ENCODE measurements at places on chromosomes 1 and 21.
A peak's percentile ranks its signal among the peaks of the same experiment; 100 is the strongest.

GRCh38 chr1:211951856-211952255, 83.5 kb downstream of the INTS7 start:
- peak; percentile 84 for DNase-seq

- DNase-seq = no peak
Observed at GRCh38 chr1:62599044-62599443, 1.7 kb downstream of the ANGPTL3 start.

DNA sequence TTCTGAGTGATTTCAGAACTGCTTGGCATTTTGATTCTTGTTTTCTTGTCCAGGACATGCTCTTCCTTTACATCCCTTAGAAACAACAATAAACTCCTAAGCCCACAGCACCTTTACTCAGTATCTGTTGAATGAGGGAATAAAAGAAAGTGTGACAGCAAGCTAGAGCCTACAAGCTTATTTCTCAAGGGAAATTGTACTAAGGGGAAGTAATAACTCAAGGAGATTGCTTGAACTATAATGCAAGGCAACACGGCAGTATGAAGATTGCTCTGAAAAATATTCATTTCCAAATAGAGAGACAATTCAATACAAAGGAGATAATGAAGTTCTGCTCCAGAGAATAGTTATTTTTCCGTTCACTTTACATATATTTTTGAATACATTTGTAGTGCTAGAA, 6.5 kb downstream of the OR6P1 start:
- DNase-seq = no peak

DNA sequence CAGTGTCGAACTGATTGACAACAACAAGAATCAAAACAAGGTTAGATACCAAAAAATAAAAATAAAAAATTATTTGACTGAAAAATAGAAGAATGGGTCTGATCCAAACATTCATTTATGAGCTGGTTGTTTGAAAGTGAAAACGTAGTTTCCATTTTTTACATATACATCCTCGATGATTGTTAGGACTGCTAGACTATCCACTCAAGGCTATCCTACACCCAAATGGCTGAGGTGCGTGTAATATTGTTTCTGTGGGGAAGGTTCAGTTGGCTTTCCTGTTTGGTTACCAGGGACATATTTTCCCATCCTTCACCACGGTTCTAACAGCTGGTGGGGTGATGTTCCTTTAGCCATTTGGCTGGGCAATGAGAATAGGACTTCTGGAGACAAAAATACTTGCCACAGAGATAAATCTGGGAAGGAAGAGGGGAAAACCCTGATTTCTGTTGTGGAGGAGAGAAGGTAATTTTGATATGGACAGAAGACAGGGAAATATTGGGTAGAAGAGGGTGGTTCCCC, 66.3 kb downstream of the MAP3K7CL start:
- no peak for DNase-seq

DNA sequence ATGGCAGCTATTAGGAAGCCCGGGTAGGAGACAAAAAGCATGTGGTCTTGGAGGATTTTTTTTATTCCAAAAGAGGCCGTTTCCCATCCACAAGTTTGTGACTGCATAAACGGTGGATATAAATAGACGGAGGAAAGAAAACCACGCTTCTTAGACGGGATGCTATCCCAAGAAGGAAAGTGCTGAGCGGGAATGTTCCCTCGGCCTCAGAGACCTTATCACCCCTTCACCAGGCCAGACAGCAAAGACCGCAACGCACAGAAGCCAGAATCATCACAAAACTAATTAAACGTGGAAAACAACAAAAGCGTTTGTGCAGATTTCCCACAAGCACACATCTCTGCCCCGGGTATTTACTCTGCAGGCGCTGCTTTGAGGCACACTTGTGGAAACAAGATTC, 43.2 kb downstream of the HLCS start:
- no peak for DNase-seq

GRCh38 chr1:8061210-8061609, 35.1 kb upstream of the ERRFI1 start:
- DNase-seq = peak; percentile 41

GRCh38 chr21:32929633-32930038, 96.1 kb upstream of the OLIG2 start:
- DNase-seq = no peak

DNA sequence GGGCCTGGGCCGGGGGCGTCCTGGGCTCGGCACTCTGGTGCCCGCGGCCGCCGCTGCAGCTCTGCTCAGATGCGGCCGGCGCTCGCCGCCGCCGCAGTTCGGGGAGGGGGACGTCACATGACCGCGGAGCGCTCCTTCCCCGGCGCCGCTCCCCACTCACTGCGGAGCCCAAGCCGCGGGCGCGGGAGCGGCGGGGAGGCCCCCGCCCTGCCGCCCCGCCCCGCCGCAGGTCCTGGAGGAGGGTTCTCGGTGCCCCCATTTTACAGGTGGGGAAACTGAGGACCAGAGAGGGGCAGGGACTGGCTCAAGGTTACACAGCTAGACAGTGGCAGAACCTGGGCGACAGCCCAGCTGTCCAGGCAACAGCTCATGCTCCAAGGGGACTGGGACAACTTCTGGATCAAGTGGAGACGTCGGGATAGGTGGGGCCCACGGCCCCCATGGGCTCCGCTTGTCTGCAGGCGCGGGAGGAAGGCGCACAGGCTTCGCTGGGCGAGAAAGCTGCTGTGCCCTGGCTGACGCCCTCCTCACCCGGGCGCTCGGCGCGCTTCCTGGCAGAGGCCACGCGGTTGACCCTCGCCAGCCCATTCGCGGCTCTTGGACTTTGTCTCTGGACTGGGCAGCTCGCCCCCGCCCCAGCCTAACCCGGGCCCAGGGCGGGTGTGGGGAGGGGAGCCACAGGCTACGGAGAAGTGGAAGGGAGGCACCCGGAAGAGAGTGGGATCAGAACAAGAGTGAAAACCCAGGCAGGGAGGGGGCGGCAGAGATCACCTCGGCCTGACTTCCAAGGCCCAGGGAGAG, at the start of gene RAP1GAP:
Gene RAP1GAP, minus strand, starts transcription at position 100 of the 801 bp plus-strand sequence. CDS start 49,325 bp downstream, outside the sequence.
- no peak for DNase-seq

DNA sequence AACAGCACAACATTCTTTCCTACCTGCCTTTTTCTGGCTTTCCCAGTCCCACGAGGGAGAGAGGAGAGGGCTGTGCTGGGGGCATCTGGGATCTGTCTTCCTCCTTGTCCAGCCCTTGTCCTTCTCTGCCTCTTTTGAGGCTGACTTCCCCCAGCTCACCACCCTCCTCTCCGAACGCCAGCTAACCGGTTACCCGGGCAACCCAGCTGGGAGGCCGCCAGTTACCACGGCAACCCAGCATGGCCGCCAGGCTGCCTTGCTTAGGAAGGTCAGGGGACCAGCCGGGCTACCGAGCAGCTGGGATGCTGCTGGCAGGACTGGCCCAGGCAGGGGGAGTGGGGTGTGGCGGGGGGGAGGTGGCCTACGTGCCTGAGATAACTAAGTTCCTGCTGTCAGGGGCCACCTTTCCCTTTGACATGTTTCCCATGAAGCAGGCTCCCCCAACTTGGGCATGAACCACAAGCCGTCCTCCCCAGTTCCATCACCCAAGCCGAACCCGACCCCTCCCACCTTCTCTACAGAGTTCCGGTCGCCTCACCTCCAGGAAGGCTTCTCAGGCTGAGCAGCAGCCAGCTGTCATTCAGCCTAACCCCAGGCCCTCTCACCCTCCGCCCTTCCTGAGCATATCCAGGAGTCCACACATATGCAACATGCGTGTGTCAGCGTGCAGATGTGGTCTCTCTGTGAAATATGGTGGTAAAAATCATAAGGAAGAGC, 8.7 kb downstream of the PLEKHA6 start:
- no peak for DNase-seq

DNA sequence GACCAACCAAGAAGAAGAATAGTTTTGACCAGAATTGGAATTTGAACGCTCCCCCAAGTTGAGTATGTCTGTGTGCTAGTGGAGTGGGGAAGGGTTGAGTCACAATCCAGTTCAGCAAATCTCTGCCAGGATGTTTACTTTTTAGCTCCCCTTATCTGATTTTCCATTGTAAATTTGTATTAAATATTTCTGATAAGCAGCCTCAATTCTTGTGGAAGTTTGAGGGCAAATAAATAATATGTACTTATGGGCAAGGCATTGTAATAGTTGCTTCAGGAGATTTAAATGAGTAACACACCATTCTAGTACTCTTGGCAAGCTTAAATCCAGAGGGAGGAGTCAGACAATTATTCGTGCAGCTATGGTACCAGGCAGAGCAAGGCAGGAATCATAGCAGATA, 14.4 kb downstream of the CXADR start:
- no peak for DNase-seq

DNA sequence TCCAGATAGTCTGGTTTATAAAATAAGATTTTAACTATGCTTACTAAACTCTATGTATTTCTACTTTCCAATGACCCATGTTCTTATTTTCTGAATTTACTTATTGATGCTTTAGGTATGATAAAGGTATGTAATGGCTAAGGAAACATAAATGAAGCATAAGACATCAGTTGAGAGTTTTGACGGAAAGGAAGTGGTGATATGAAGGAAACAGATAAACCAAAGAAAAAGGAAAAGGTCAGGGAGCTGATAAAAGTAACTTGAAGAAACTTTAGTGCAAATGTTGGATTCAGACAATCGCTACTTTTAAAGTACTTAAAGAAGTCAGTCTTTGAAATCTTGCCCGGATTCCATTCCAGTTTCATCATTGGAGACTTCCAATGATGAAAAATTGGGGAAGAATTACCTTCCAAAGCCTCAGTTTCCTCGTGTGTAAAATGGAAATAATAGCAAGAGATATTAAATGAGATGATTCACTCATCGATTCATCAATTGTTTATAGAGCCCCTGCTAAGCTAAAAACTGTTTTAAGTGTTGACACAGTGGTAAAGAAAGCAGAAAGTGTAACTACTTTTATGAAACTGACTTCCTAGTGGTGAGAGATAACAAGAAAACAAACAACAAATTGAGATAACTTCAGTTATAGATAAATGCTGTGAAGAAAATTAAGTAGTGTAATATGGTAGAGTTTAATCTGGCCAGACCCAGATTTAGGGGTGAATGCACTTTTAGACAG, 10.6 kb downstream of the PTPRC start:
- no peak for DNase-seq

DNA sequence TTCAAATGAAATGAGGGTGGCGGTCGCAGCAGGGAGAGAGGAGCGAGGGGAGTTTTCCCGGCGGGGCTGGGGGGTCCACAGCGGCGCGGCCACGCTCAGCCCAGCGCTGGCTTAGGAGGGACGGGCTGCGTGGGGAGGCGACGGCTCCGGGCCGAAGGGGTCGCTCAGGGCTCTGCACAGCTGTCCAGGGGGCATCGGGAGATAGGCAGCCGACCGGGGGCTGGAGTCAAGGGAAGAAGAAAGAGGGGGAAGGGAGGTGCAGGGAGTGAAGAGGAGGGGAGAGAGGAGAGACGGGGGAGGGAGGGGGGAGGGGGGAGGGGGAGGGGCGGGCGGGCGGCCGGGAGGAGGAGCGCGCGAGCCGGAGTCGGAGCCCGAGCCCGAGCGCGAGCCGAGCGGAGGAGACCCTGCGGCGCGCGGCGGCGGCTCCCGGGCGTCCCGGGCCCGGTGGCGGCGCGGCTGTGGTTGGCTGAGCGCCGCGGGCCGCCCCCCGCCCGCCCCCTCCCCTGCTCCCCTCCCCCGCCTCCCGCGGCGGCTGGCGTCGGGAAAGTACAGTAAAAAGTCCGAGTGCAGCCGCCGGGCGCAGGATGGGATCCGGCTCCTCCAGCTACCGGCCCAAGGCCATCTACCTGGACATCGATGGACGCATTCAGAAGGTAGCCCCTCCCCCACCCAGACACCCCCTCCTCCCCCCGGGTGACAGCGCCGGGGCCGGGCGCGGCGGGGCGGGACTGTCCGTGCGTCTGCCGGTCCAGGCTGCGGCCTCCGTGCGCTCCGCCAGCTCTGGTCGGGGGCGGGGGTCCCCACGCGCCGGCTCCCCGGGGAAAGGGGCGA, at the start of gene PDE9A:
Gene PDE9A, plus strand, starts transcription at position 391 of the 831 bp plus-strand sequence. Its CDS starts 194 bp downstream, at position 585.
- no peak for DNase-seq

- DNase-seq = no peak
Observed at GRCh38 chr1:91801496-91802115, 84.3 kb downstream of the TGFBR3 start.

DNA sequence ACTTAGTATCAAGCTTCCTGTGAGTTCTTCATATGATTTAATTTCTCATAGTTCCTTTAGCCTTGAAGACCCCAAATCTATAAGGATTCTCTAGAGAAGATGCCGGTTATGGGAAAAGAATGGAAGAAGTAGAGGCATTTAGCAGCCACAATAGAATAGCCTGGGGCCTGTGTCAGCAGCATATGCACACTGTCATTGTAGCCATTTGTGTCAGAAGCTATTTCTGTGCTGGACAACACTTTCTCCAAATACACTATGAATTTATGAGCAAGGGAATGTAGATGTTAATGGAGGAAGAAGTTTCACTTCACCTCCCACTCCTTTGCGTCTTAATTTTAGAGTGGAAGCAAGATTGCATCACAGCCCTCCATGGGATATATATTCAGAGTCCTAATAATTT, 17.4 kb downstream of the JAM2 start:
- DNase-seq = no peak

DNA sequence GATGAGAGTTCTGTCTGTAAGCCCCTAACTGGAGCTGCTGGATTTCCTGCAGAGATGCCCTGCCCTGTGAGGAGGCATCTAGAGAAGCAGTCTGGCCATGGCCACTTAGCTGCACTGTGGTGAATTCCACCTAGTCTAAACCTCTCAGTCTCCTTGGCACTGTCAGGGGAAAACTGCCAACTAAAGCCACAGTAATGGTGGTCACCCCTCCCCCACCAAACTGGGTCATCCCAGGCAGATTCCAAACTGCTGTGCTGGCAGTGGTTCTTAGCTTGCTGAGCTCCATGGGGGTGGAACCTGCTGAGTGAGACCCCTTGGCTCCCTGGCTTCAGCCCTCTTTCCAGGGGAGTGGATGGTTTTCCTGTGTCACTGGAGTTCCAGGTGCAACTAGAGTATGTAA, 740.6 kb downstream of the RWDD3 start:
- DNase-seq = no peak

- no peak for DNase-seq
Observed at GRCh38 chr1:9805006-9805508, 18.7 kb downstream of the CLSTN1 start.

DNA sequence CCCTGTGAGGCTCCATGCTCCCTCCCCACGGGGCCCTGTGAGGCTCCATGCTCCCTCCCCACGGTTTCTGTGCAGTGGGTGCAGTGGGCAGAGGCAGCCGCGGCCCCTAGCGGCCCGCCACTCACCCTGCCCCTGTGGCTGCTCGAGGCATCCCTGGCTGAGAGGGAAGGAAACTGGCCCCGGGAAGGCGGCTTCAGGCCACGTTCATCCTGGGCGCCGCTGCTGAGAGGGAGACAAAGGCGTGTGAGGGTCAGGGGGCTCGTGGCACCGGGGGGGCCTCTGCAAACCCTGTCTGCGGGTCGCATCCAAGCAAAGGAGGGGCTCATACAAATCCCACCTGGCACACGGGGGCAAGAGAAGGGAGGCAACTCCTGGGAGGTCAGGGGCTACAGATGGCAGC, 8.5 kb downstream of the CFAP410 start:
- DNase-seq = no peak

GRCh38 chr1:116257341-116257767, 115.7 kb upstream of the ATP1A1 start:
- DNase-seq = no peak

- no peak for DNase-seq
Observed at GRCh38 chr1:200153277-200154055, 126.0 kb downstream of the NR5A2 start.

Data from RKO (cell line).